Naive thymus-derived CD8-positive, alpha-beta T cell (primary cell): ENCODE measurements at places on chromosomes 6 and 20.

- no peak for DNase-seq
Measured at GRCh38 chr6:20740727-20741126, 206.5 kb downstream of the CDKAL1 start.

GRCh38 chr6:35730745-35731413 is 6.0 kb upstream of the ARMC12 start:
- no peak for DNase-seq

GRCh38 chr6:146931214-146931613 is 273.0 kb upstream of the STXBP5 start:
- peak; percentile 3 for DNase-seq

- no peak for DNase-seq
Measured at GRCh38 chr6:32849126-32849525, 4.4 kb downstream of the TAP1 start.

DNA sequence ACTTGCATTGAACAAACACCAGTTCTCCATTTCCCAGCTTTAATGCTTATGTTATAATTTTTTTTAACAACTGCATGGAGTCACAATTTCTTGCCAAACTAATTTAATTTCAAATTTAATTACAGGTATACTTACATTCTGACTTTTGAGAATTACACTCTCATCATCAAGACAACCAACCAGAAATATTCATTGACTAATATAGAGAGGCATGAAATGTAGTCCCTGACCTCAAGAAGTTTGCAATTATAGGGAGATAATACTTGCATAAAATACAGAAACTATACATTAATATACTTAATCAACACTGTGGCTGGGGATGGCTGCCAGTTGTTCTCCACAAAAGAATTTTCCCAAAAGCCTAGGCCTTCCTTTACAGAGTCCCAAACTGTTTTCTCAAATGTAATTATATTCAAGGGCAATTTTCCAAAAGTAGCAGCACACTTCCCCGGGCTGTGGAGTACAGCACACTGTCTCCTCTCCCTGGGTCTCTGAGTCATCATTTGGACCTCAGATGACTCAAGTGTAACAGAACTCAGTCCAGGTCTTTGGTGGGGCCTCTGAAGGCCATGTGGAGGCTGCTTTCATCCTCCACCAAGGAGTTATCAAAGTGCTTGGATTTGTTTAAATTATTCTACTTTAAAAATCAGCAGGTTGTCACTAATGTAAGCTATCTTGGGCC is 114.1 kb downstream of the KIF16B start:
- no peak for DNase-seq

GRCh38 chr6:14822012-14822553 is 423.8 kb upstream of the JARID2 start:
- DNase-seq = no peak

DNA sequence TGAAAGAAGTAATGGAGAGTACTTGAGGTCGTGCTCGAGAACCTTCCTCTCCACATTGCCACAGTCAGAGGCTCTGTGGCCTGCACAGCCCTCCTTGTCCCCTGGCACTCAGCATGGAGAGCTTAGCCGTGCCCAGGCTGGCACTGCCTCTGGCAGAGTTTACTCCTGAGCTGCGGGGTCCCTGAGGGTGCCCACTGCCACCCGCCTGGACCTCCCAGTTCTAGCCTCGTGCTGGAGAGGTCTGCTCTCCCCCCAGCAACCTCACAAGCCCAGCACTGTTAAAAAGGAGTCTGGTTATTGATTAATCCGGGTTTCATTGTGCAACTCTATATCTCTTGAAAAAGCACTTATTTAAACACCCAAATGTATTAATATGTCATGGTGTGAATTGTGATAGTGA is 226.8 kb downstream of the TMEM242 start:
- no peak for DNase-seq

- DNase-seq = no peak
Measured at GRCh38 chr6:26330859-26331217, 34.2 kb upstream of the BTN3A2 start.

- no peak for DNase-seq
Measured at GRCh38 chr6:159865226-159865920, 25.4 kb upstream of the MAS1 start.

DNA sequence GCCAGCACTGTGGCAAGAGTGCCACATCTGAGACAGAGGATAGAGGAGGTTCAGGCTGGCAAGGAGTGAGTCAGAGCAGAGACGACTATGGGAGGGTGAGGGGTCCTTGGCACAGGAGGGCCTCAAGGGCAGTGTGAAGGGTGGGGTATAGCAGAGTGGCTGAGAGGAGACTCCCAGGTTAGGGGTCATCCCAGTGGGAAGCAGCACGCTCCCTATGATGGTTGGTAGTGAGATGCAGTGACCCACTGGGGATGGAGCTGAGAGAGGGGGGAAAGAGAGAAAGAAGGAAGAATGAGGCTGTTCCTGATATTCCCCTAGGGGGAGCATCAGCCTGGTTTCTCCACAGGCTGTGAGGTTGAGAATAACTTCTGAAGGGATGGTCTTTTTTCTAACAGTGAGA is 97.3 kb downstream of the INSM1 start:
- no peak for DNase-seq

- DNase-seq = no peak
Measured at GRCh38 chr6:137846772-137847313, 20.2 kb upstream of the TNFAIP3 start.

- no peak for DNase-seq
Measured at GRCh38 chr6:44043479-44044153, 83.6 kb downstream of the MRPL14 start.

DNA sequence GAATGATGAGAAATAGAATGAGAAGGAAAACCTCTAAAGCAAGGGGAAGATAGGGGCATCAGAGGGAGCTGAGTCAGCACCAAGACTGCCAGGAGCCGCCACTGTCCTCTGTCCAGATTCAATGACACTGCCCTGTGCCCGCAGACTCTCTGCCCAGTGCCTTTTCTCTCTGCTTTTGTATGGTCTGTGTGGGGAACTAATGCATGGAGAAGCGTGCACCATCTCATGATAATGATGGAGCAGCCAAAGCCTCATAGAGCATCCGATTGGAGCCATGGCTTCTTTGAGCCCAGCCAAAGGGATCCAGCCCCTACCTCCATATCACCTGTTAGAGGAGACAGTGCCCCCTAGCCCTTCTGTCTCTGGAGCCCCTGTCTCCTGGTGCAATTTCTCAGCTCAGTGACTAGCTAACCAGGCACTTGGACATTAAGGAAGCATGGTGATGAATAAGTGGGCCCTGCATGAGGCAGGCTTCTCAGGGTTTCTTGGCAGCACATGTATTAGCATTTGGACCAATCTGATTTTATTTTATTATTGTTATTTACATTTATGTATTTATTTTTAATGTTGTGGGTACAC is 6.5 kb upstream of the PFDN4 start:
- DNase-seq = no peak

DNA sequence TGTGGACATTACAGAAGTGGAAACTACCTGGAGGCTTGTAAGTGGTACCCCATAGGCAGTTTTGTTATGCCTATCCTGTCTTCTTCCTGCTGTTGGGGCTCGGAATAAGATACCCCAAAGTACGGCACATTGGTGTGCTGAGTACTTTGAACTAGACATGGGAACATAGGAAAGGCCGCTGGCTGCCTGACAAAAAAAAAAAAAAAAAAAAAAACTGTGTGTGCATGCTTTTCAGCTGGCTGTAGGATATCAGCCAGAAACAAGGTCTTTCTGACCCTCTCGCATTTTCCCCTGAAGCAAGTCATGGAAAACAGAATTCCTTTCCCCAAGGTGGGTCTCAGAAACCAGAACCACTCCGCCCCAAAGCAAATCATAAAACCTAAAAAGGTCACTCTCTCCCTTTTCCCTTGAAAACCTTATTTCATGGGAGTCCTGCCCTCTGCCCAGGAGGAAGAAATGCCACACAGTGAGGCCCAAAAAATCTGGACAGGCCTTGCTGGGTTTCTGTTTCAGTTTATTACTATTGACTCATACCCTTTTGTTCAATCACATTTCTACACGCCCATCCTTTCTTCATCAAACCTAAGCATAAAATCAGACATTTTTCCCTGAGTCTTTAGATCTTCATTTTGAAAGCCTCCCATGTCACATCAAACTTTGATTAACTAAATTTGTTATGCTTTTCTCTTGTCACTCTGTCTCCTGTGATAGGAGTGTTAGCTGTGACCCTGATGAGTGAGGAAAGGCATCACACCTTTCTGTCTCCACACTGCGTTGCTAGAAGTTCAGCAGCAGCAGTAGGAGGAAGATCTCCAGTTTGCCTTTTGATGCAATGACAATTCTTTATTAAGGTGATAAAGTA is 17.2 kb downstream of the SLC2A12 start:
- no peak for DNase-seq

DNA sequence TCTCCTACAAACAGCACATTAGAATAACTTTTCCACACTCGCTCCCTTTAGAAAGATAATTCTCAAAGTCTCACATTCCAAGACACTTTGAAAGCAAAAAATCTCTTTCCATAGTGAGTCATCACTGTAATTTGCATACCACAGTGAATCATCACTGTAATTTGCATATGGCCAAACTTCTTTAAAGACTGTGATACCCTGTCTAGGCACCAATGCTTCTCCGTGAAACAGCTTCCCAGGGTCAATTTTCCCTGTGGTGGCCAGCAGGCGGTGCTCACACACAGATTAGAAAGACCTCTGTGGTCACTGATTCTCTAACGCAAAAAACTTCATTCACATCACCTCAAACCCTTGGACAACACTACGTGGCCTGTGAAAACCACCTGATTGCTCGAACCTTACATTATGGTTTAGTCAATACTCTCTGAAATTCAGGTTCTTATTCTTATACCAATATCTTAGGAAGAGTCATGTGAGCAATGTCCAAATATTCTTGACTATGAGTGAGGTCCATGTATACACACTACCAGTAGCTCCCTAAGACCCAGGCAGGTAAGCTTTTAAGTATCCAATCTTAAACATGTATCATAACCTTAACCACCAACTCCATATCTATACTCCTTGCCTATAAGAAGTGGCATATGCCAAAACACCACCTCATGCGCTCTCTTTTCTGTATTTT is 78.5 kb upstream of the PHACTR1 start:
- no peak for DNase-seq

GRCh38 chr6:145507239-145507638 is 228.1 kb downstream of the EPM2A start:
- no peak for DNase-seq

- no peak for DNase-seq
Measured at GRCh38 chr6:13011612-13012146, 295.1 kb downstream of the PHACTR1 start.
